ENCODE measurements at places on chromosomes 7 and 10.

GRCh38 chr7:31106303-31107105 is 54.4 kb downstream of the ADCYAP1R1 start:
- DNase-seq = no peak

- DNase-seq = no peak
Observed at GRCh38 chr7:26543340-26543739, 251.7 kb downstream of the SNX10 start.

DNA sequence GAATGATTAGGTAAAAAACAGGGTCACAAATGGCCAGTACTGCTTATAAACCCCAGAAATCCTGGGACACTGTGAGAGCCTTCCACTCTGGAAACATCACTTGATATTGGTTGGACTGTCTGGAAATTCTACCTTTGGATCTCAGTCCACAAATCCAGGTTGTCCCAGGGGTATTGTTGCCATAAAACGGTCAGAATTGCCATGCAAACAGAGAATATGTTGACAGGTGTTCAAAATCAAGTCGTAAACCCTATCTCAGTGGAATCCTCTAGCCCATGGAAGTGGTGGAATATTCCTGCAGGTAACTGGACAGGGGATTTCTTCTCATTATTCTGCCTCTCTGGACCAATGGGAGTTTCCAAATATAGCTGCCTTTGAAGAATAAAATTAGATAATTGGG is 31.2 kb upstream of the KCTD7 start:
- DNase-seq = no peak

- DNase-seq = no peak
Observed at GRCh38 chr10:70139151-70139996, 6.7 kb upstream of the AIFM2 start.

- DNase-seq = no peak
Observed at GRCh38 chr10:11358011-11358410, 253.4 kb downstream of the USP6NL start.

- DNase-seq = no peak
Observed at GRCh38 chr10:83333566-83333965, 805.7 kb upstream of the GHITM start.

- DNase-seq = peak; percentile 23
Observed at GRCh38 chr10:6185039-6185716, 17.6 kb upstream of the PFKFB3 start.

DNA sequence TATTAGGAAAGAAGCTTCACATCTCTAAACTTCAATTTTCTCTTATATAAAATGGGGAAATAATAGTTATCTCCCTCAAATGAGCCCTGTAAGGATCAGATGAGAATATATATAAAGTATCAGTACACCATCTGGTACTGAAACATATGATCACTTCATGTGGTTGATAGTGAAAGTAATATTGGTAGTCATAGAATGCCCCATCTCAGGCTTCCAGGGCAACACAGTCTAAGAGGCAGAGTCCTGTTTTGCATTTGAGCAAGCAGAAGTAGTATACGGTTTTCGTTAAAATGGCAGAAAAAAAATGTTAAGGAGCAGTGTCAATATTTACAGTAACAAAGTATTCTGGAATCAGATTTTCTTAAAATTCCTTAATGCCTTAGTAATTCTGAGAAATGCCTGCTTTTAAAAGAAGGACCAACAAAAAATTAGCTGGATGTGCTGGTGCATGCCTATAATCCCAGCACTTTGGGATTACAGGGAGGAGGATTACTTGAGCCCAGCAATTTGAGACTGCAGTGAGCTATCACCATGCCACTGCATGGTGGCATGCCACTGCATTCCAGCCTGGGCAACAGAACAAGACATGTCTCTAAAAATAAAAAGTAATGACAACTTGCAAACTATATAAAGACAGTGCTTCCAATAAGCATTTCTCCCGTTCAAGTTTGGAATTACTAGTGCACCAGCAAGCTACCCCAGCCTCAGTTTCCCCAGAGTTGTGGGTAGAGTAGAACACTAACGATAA is 19.8 kb downstream of the KBTBD2 start:
- no peak for DNase-seq

GRCh38 chr7:12674053-12674452 is 13.4 kb upstream of the ARL4A start:
- DNase-seq = no peak

DNA sequence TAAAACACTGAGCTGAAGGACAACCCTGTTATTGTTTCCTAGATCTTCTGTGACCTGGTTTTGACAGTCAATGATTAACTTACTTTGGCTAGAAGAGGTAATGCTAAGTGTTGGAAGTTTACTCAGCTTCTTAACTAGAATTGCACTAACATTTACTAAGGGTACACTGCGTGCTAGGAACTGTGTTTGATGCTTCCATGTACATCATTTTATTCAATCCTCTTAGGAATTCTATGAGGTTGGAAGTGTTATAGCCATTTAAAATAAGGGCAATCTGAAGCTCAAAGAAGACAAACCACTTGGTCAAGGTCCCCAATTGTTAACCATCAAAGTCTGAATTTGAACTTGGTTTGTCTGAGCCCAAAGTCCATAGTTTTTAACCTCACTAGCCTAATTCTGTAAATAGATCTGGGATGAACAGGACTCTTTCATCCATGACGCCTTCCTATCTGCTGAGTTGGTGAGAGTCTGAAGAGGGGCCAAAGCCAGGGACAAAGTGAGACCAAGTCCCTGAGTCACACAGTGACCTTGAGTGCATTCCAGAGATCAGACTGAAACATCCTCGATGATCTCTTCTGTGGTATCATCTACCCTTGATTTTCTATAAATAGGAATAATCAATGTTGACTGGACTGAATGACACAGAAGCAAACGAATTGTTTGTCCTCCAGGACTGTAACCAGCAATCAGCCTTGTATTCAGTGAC is 29.2 kb upstream of the ZNRF2 start:
- DNase-seq = no peak

DNA sequence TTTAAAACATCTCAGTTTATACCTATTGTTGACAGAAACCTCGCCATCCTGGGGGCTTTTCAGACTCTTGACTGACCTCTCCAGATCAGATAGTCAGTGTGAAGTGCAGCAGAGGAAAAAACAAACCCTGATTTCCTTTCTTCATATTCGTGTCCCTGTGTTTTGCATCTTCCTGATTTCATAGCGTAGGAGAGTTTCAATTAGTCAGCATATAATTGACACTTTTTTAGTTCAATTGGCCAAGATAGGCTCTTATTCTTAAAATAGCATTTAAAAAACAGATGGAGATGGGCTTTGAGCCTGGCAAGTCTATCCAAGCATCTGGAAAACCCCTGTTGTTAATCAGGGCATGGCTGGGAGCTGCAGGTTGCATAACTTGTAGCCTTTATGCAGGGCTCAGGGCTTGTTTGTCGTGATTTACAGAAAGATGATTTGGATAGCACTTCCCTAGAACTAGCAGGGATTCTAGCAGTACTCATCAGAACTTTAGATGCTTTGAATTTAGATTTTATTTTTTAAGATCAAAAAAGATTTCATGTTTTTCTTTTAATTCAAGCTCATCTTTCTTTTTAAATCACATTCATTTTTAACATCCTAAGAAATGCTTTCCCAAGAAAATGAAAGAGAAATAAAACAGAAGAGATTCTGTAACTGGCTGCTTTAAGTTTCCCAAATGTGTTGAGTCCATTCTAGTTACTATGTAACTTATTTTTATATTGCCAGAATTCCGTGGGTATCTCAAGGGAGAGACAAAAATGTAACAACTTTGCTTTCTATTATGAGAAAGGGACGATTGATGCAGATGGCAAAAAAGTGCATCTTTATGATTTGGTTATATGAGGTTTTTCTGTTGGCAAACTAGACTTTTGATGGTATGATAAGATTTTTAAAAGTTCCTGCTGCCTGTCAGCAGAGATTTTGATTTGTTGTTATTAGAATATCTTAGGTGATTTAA is 270.8 kb upstream of the FZD8 start:
- no peak for DNase-seq

DNA sequence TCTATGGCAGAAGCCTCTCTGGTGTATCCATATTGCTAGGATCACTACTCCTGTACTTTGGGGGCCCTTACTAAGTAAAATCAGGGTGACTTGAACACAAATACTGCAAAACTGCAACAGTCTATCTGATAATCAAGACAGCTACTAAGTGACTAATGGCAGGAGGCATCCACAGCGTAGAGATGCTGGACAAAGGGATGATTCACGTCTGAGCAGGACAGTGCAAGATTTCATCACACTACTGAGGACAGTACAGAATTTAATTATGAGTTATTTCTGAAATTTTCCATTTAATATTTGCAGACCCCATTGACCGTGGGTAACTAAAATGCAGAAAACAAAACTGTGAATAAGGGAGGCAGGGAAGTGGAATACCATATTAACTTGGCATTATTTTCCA is 10.4 kb downstream of the CUL2 start:
- DNase-seq = no peak

DNA sequence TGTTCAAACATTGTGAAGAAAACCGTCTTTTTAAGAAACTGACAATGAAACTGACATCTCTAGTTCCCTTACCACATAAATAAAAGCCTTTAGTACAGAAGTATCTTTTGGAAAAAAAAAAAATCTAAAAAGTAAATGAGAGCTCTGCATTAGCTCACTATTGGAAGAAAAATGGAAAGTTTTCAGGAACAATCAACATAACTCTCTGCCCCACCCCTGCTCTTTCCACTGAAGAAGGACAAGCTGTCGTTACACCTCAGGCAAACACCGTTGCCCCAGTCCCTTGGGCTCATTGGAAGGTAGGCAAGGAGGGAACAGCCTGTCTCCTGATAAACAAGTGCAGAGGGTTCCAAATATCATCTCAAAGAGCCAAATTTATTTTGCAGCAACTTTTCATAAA is 22.4 kb upstream of the C1QL3 start:
- DNase-seq = no peak

DNA sequence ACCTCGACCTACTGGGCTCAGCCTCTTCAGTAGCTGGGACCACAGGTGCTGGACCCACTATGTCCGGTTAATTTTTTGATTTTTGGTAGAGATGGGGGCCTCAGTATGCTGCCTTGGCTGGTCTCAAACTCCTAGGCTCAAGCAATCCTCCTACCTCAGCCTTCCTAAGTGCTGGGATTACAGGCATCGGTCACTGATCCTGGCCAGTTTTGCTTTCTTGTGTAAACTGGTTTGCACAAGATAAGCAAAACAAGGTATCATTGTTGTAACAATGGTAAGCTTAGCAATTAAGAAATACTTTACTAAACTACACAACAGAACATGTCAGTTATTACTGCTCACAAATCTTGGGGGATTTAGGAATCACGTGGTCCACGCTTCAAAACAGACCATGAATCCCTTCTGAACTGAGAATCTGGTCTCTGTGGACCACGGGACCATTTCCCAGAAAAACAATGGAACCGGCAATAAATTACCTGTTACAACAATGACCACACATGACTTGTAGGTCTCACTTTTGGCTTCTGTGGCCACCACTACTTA is 36.8 kb downstream of the RSU1 start:
- DNase-seq = no peak

DNA sequence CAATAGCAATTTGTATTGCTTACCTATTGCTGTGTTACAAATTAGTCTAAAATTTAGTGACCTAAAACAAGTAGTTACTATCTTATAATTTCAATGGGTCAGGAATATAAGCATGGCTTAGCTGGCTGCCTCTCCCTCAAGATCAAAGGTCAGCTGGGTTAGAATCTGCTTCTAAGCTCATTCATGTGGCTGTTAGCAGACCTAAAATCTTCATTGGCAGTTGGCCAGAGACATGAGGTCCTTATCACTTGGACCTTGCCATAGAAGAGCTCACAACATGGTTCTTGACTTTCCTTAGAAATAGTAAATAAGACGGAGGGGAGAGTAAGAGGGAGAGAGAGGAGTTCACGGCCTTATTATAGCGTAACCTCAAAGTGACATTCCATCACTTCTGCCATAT is 468.0 kb downstream of the HTR7 start:
- no peak for DNase-seq

DNA sequence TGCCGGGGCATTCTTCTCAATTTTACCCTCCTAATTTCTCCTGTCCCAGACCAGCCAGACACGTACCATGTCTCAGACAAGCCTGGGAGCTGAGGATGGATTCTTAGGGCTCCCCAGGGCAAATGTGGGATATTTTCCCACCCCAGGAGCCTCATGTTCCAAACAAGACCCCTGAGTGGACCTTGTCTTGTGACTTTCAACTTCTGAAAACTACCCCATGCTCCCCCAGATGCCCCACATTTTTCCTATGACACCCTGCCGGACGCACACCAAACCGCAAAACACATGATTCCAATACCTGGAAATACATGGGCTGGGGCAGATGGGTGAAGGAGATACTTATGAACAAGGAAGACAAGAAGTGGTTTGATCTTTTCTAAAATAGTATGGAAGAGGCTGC is 874 bp downstream of the GIMAP5 start:
- no peak for DNase-seq

- DNase-seq = no peak
Observed at GRCh38 chr10:16893664-16894063, 76.4 kb upstream of the RSU1 start.

DNA sequence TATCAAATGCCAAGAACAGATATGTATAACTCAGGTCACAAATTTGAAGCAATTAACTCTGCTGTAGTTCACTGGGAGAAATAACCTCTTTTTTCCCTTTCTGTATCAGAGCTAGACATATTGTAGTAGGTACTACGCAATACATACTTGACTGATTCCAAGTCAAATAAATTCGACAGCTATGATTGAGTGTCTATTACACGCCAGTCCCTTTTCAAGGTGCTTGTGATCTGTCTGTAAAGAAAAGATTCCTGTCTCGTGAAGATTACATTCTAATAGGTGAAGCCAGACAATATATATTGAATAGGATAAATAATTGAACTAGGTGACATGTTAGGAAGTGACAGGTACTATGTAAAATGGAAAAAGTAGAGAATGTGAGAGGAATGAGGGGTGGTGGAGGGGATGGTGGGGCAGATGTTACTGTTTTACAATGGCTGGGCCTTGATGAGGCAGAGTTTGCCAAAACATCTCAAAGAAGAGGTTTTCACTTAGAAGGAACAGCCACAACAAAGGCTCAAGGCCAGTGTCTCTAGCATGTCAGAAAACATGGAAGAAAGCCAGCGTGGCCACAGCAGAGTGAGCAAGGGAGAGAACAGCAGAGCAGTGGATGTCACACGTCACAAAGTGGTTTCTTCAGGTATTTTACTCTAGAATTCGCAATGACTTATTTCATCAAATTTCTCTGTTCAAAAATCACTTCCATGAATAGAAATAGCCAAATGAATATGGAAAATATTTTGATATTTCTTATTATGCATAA is 282.6 kb upstream of the CACNA2D1 start:
- no peak for DNase-seq

DNA sequence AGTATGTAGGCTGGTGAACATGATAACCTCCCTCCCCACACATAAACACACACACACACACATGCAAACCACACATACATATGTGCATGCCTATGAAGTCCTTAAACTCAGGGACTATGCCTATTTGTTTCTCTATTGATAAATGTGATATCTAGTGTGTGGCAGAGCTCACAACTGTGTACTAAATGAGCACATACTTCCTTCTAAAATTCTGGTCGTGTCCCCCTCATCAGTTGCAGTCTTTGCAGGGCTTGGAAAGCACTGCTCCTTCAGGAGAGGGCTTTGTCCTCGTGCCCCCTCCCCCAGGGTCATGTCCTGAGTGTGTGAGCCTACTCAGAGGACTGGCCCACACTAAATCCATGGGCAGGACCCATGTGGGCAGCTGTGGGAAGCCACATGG is 94.0 kb downstream of the SFMBT2 start:
- no peak for DNase-seq

GRCh38 chr10:75170215-75170614 is 40.4 kb upstream of the VDAC2 start:
- DNase-seq = no peak

GRCh38 chr7:39664057-39664456 is 40.7 kb downstream of the RALA start:
- DNase-seq = no peak

- no peak for DNase-seq
Observed at GRCh38 chr10:29691564-29692072, 56.8 kb upstream of the SVIL start.

All from suppressor macrophage (primary cell).